T-helper 9 cell (primary cell): ENCODE measurements at places on chromosomes 12 and 14.

GRCh38 chr12:2414810-2415567 is 362.2 kb downstream of the CACNA1C start:
- no peak for DNase-seq

DNA sequence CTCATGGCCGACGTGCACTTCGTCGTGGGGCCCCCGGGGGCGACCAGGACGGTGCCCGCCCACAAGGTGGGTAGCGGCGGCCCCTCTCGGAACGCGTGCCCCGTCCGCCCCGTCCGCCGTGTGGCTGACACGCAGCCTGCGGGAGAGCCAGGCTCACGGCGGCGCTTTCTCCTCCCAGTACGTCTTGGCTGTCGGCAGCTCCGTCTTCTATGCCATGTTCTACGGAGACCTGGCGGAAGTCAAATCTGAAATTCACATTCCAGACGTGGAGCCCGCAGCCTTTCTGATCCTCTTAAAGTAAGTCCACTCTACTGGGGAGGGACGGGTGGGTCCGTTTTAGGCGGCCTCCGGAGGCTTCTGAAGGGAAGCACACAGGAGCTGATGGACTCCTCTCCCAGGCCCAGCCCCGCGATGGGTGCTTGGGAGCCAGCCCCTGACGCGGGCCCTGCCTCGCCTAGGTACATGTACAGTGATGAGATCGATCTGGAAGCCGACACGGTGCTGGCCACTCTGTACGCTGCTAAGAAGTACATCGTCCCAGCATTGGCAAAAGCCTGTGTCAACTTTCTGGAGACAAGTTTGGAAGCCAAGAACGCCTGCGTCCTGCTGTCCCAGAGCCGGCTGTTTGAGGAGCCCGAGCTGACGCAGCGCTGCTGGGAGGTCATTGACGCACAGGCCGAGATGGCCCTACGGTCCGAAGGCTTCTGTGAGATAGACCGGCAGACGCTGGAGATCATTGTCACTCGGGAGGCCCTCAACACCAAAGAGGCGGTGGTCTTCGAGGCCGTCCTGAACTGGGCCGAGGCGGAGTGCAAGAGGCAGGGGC is 1.1 kb downstream of the BTBD6 start:
- DNase-seq = peak; percentile 11

GRCh38 chr14:50920482-50921230 is 23.6 kb downstream of the PYGL start:
- DNase-seq = no peak

GRCh38 chr12:43210485-43211192 is 341.4 kb downstream of the ADAMTS20 start:
- no peak for DNase-seq

- DNase-seq = no peak
These were observed 105.9 kb downstream of the ETV6 start for GRCh38 chr12:11755302-11755930.

DNA sequence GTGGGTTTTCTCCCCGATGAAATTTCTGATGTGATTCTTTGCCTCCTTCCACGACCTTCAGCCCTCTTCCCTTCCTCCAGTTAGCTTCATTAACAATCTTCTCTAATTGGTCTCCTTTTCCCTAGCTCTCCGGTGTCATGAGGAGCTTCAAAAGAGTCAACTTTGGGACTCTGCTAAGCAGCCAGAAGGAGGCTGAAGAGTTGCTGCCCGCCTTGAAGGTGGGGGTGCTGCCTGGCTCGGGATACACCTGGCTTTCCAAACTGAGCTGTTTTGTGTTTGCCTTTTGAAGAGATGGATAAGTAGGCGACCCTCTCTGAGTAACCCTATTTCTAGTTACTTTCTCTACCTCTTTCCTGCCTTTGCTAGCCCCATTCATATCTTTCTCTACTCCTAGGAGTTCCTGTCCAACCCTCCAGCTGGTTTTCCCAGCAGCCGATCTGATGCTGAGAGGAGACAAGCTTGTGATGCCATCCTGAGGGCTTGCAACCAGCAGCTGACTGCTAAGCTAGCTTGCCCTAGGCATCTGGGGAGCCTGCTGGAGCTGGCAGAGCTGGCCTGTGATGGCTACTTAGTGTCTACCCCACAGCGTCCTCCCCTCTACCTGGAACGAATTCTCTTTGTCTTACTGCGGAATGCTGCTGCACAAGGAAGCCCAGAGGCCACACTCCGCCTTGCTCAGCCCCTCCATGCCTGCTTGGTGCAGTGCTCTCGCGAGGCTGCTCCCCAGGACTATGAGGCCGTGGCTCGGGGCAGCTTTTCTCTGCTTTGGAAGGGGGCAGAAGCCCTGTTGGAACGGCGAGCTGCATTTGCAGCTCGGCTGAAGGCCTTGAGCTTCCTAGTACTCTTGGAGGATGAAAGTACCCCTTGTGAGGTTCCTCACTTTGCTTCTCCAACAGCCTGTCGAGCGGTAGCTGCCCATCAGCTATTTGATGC is 797 bp downstream of the ESPL1 start:
- no peak for DNase-seq

DNA sequence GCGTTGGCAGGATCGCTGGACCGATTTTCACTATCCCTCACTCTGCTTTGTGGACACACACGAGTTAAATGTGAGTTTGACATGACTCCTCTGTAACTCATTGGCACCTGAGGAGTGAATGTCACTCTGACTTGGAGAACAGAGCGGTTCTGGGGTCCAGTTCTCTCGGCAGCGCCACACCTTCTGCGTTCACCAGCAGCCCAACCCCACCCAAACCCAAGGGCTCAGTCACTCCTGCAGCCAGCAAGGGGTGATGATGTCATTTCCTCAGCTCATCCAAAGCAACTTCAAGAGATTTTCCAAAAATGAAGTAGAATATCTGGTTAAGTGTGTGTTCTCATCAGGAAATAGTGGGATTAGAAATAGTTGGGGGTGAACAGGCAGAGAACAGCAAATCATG is 36.3 kb downstream of the ADGRD1 start:
- no peak for DNase-seq

DNA sequence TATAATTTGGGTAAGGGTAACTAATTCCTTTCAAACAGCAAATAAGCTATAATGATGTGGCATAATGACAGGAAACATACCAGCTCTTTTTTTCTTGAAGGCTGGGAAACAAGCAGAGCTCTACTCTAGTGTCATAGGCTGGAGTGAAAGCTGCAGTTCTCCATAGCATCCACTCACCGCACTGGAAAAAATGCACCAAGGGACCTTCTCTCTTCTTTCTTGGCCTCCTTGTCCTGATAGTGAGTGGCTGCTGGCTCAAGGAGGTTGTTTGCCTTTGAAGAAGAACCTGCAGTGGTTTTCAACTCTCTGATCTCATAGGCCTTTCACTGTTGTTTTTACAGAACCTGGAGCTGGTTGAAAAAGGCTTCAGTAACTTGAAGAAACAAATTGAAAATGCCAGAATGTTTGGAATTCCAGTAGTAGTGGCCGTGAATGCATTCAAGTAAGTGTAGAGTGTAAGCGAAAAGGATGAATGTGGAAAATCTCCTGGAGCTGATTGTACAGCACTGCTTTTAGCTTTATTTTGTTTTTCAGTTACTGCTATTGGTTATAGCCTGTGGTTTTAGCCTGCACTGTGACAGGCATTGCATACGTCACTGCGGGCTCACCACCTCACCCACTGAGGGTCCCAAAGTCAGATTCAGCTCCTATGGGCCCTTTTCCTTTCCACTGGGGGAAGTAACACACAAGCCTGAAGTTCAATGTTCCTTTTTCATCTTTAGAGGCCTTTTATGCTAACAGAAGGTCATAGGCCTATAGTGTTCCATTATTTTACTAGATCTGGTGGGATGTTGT is 17.2 kb upstream of the AKAP5 start:
- DNase-seq = no peak

- DNase-seq = no peak
These were observed 48.0 kb downstream of the SMUG1 start for GRCh38 chr12:54140588-54141388.

DNA sequence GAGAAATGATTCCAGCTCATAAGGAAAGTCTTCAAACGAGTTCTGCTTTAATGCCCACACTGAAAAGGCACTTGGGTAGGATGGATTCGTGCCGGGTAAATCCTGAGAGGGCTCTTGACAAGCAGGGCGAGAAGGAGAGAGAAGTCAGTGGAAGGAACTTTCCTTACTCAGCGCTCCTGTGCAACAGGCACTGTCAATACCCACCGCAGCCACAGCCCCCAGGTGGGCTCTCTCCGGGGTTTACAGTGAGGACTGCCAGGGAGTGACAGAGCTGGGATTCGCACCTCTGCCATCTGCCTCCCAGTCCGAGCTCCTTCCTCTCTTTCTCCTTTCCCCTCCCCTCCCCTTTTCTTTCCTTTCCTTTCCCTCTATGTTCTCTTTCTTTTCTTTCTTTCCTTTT is 118.7 kb downstream of the BEGAIN start:
- no peak for DNase-seq

GRCh38 chr14:89143595-89143994 is 273.4 kb downstream of the FOXN3 start:
- DNase-seq = no peak

DNA sequence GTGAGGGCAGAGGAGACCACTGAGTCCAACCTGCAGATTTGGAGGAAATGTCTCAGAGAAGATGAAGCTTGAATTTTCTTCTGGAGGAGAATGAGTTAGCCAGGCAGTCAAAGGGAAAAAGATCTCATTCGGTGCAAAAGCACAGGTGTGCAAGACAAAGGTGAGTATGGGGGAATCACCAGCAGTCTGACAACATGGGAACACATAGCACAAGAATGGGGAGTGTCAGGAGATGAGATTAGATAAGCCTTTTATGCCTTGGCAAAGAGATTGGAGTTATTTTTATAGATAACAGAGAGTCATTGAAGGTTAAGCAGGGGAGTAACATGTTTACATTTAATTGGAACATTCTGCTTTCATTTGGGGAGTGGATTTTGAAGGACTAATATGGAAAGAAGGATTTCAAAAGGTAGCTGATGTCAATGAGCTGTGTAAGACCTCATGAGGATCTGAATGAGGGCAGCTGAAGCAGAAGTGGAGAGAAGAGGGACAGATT is 171.3 kb upstream of the NTF3 start:
- DNase-seq = no peak

DNA sequence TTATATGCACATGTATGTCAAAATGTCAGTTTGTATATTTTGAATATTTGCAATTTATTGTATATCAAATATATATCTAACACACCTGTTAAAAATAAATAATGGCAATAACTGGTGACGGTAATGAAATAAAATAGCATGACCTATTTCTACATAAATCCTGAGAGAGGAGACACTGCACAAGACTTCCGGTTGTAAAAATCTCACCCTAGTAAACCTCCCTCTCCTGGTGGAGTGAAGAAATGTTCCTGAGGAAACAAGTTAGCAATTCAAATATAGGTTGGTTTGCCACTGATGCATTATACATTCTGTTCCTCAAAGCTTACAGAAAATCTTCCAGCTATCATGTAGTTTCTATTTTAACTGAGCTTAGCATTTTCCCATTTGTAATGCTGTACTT is 166.1 kb upstream of the SYT10 start:
- no peak for DNase-seq

- no peak for DNase-seq
These were observed 286.6 kb upstream of the FLRT2 start for GRCh38 chr14:85243321-85243720.
